ENCODE measurements at places on chromosomes 6 and 20.
A peak's percentile ranks its signal among the peaks of the same experiment; 100 is the strongest.

DNA sequence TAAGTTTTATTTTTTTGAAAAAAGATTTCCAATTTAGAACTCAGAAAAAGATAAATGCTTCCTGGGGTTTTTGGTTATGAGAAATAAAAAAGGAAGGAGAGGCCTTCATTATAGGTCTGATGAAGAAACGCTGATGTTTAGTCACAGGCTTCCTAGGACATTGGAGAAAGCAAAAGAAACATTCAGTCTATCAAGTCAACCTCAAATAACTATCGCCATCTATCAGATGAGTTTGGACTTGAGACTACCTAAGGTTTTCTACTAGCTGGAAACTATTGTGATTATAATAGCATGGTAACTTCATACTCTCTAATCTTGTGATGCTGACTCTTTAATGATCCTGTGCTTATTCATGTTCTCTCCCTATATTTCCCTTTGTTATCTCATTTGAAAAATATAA, 171.3 kb downstream of the TPBG start:
- no peak for DNase-seq

- no peak for DNase-seq
Measured at GRCh38 chr20:43590036-43590391, 723 bp upstream of the IFT52 start.

GRCh38 chr6:42200035-42200434, 5.3 kb upstream of the GUCA1B start:
- DNase-seq, result no peak

DNA sequence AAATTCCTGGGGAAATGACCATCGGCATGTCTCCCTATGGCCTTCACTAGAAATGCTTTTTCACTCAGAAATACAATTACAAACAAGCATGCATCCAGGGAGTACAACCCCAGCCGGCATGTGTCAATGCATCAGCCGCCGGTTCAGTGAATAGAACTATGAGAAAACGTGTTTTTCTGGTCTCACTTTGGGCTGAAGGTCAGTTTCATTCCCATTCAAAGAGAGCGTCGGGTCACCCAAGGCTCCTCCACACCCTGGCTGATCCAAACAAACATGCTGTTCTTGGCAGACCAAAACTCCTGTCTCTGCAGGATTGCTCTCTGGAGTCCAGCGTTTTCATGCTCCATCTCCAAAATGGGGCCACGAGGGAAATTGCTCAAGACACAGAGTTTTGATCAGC, 35.5 kb upstream of the NXT1 start:
- DNase-seq, result no peak

GRCh38 chr6:160513836-160514235, 150.2 kb downstream of the LPA start:
- no peak for DNase-seq

GRCh38 chr20:50561379-50562078, 51.3 kb downstream of the PTPN1 start:
- peak; percentile 35 for DNase-seq

DNA sequence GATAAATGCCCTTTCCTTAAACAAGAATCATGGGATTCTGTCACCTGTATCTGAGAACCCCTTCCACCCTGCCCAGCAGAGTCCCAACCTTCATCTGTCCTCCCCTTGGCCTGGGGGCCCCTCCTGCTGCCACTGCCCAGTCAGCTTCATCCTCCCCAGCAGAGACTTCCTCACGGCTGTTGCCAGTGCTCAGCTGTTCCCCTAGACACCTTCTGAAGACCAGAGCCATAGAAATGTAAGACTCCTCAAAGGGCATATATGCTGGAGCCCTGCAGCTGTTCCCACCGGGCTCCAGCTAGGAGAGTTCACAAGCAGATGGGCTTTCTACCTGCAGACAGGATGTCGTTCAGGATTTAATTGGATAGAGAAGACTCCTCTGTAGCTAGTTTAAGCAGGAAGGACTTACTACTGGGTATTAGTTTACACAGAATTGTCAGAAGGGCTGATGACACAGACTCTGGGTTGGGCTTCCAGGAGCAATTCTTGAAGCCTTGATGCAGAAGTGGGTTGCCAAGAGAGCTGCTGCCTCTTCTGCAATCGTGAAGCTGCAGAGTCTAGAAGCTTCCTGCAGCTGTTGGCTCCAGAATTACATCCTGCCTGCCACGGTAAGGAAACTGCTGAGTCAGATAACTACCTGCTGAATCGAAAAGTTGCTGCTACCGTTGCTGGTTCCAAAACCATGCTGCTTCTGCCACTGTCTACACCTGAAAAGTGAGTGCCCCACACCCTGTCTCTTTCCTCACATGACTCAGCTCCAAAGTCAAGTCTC, 57.1 kb upstream of the MLN start:
- DNase-seq, result no peak

GRCh38 chr6:12950976-12951375, 234.4 kb downstream of the PHACTR1 start:
- DNase-seq, result no peak

DNA sequence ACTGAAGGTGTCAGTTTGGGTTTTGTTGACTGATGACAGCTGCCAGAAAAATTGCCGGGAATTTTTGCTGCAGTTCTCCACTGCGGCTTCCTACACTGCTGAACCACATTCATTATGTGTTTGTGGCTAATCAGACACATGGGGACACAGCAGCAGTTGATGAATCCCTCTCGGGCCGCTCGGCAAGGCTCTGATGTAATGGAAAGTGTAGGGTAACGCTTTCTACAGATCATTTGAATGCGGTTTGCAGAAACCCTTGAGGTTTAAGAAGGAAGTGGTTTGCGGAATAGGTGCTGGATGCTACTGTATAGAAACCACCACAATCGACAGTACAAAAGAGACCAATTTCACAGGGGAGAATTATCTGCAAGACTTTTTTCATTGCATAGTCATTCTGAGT, 138.7 kb upstream of the SASH1 start:
- no peak for DNase-seq

- no peak for DNase-seq
Measured at GRCh38 chr20:53920647-53921245, 149.6 kb downstream of the BCAS1 start.

GRCh38 chr20:42747765-42748411, 441.8 kb downstream of the PTPRT start:
- DNase-seq, result no peak

DNA sequence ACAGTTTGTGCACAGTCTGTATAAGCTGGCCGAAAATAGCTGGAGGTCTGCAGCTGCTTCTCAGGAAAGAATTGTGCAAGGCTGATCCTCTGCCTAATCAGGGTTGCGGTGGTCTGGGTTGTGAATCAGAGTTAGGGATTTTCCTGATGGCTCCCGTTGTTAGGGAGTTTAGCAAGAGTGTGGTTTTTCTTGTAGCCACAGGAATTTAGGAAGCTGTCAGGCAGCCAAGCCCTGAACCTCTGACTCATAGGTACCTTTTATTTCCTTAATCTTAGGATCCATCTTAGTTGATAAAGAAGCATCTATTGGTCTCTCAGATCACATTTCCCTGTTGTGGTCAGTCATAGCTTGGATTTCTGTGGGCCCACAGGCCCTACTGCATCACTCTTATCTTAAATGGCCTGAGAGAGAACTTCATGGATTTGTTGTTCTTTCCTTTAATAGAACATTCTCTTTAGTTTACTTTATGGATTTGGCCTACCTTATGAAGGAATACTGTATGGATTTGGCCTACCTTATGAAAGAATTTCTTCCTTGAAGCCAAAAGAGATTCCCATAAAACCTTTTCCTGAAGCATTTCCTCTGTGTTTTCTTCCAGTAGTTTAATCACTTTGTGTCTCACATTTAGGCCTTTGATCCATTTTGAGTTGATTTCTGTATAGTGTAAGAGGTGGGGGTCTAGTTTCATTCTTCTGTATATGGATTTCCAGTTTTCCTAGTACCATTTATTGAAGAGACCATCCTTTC, 10.3 kb downstream of the KIF25 start:
- no peak for DNase-seq

DNA sequence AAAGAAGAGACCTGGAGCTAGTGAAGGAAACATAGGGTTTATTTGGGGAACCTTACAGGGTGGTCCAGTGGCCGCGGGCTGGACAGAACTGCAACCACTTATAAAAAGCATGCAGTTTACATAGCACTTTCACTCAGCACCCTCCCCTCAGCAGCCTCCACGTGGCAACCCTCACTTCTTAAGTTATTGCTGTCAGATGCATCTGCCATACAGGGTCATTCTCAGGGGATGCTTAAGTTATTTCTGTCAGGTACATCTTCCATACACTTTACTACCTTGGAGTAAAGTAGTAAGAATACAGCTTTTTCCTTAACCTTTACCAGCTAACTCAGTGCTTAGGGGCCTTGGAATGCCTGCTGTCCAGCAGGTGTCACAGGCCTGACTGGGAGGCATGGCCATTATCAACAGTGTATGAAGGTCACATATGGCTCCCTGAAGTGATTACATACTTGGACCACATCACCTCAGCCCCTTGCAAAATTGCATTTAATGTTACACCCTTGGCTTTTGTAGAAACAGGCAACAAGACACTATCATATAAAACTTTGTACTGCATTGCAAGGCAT, 2.0 kb upstream of the NOL7 start:
- DNase-seq, result no peak

GRCh38 chr6:35419417-35419816, 32.7 kb upstream of the FANCE start:
- no peak for DNase-seq

- no peak for DNase-seq
Measured at GRCh38 chr6:133969285-133969920, 16.4 kb downstream of the TBPL1 start.

GRCh38 chr6:23713211-23713610, 412.8 kb upstream of the NRSN1 start:
- DNase-seq, result no peak

GRCh38 chr6:15741405-15741804, 78.6 kb upstream of the DTNBP1 start:
- no peak for DNase-seq

DNA sequence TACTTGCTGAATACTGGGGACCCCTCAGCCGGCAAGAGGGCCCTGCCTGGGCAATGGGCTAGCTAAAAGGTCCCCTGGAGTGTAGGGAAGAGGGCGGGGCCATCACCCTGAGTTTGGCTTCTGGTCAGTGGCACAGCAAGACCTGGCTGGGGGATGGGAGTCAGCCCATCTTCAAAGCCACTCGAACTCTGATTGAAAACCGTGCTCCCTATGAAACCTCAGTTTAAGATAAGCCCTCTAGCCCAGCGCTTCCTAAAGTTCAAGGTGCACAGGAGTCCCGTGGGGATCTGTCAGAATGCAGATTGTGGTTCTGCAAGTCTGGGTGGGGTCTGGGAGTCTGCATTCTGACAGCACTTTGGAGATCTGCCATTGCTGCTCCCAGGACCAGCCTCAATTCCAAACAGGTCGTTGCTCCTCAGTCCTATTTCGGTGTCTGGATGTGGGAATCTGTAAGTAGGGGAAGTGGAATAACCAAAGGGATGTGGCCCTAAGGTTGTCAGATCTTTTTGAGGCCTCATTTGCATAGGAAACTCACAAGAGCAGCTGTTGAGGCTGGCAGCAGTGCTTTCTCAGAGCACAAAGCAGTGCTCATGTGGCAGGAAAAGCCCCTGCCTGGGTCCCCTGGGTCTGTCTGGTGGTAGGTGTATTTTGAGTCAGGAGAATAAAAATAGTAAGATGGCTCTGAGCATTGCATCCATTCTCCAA, 85.3 kb upstream of the SCP2D1 start:
- DNase-seq, result no peak

DNA sequence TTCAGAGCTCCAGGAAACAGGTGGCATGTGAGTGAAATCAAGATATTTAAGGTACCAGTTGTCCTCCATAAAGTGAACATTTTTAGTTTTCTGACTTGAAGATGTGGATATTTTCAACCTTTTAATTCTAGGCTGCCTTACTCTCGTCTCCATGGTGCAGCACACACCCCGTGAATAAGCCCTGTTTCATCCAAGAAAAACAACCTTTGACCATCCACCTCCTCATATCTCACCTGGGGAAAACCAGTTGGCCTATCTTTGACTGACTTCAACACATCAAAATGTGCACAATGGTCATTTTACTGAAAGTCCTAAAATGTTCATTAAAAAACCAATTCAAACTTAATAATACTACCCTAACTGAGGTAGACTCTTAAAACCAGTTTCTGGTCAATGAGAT, 73.8 kb upstream of the CD2AP start:
- no peak for DNase-seq

DNA sequence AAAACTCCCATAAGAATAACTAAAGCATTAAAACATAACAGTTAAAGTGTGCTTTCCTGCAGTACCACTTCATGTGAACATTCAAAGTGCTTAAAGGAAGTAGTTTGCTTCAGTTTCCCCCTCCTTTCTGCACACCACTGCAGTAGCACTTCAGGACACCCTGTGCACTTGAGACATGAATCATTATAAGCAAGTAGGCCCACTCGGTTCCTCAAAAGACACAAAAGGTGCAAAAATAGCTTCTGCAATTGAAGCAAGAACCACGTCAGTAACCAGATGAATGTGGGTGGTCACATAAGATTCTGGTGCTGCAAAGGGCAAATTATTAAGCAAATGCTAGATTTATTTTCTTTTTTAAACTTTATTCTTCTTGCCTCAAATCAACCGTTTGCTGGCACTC, 160.6 kb downstream of the HIVEP2 start:
- DNase-seq, result no peak

- DNase-seq, result no peak
Measured at GRCh38 chr6:112298021-112298745, 43.8 kb upstream of the LAMA4 start.

GRCh38 chr6:113495521-113495920, 361.6 kb upstream of the MARCKS start:
- DNase-seq, result no peak

Data from activated CD4-positive, CD25-positive, alpha-beta regulatory T cell (primary cell).